Fibroblast of mammary gland (primary cell): ENCODE measurements at places on chromosomes 2 and 18.

DNA sequence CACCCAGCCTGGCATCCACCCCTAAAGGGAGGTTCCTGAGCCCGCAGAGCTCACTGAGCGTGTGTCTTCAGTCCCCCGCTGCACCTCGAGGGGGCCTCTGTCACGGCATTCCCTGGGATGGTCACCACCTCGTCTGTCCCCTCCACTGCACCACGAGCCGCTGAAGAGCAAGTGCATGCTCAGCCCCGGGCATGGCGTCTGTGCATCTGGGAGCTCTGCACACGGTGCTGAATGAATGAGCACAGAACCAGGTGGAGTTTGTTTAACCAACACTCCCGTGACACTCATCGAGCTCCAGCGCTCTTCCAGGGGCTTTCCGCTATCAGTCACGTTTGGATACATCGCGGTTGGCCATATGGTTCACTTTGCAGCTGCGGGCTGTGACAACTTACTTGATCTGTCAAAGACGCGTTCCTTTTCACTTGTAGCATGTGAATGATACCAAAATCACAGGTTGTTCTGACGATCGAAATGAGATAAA, 9.2 kb downstream of the ALLC start:
- no peak for DNase-seq

DNA sequence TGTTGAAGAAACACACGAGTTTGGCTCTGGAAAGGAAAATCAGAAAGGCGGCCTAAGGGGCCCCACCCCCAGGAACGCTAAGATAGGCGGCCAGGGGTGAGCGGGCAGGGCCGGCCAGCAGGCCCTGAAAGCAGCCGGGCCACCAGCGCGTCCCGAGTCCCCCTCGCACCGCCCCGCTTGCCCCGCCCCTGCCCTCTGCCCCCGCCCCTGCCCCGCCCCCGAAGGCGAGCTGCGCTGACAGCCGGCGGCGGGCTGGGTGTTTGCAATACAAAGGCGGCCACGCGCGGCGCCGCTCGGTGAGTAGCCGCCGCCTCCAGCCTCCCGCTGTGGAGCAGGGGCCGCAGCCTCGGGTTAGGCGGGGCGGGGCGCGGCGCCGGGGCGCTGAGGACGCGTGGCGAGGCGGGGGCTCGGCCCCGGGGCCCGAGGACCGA, at the start of gene LPIN1:
LPIN1 (plus strand) TSS at position 257 of the 431 bp plus-strand sequence. CDS start 18,910 bp downstream, outside the sequence.
- DNase-seq = peak; percentile 76

- no peak for DNase-seq
These were observed 13.6 kb downstream of the SAG start for GRCh38 chr2:233321166-233321565.

- no peak for DNase-seq
These were observed 183.7 kb upstream of the COPS8 start for GRCh38 chr2:236901956-236902355.

DNA sequence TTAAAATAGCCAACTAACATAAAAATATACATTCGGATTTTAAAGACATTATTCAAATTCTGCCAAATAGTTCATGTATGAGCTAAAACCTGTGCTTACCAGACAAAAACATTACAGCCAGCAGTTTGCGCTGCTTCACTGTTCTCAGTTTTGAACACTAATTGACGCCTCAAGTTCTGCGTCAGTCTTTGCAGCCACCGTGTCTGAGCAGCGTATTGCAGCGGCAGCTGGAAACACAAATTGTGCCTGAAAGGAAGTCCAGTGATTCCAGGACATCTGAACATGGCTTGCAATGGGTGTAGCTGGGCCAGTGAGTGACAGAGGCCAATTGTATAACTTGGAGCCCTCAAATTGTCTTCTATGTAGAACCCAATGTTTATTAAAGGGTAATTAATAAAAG, 267.6 kb downstream of the TFCP2L1 start:
- DNase-seq = no peak

DNA sequence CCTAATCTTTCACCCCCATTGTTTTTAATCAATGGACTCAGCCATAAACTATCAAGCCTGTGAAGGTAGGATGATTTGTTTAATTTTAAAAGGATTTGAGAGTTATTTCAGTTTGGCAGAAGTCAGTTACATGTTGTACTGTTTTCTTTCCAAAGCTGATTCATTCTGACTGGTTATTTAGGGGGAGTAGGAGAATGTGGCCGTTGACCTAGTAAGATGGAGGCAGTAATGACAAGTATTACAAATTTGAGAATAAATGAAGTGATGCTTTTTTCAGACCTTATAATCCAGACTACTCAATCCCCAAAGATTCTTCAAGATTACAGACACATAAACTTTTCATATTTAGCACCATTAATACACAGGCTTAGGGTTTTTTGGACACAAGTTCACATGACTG, 4.3 kb downstream of the EPHA4 start:
- peak; percentile 76 for DNase-seq

- DNase-seq = peak; percentile 69
These were observed 114.8 kb downstream of the NEB start for GRCh38 chr2:151619337-151619989.

- no peak for DNase-seq
These were observed 10.0 kb downstream of the KLF7 start for GRCh38 chr2:207155516-207156444.

DNA sequence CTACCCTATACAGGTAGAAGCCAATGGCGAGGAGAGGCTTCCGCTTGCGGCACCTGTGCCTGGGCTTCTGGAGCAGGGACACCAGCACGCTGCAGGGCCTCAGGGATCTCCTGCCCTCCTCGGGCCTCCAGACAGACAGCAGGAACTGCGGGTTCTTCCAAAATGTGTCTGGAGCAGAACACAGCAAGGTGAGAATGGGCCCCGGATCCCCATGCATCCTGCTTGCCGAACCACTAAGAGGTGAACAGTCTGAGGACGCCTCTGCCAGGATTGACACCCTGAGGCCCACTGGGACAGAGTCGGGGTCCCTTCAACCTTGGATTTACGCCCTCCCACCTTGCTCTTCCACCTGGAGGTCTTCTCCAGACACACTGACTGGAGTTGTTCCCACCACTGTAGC, 25.4 kb downstream of the CAPN14 start:
- DNase-seq = no peak

DNA sequence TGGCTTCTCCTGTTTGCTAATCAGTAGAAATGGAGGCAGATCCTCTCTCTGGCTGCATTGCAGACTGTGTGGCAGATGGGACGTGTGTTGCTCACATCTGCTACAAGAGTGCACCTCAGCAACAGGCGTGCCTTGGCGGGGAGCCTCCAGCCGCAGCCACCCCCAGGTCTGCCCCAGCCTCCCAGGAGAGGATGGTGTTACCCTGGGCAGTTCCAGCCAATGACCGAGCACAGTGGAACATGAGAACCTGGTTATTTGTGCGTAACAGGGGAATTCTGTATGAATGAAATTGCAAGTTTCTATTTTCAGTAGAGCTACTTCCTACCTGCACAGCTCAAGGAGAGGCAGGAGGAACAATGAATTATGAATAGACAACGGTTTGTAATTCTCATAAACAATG, 130.6 kb upstream of the CBLN2 start:
- peak; percentile 0 for DNase-seq

DNA sequence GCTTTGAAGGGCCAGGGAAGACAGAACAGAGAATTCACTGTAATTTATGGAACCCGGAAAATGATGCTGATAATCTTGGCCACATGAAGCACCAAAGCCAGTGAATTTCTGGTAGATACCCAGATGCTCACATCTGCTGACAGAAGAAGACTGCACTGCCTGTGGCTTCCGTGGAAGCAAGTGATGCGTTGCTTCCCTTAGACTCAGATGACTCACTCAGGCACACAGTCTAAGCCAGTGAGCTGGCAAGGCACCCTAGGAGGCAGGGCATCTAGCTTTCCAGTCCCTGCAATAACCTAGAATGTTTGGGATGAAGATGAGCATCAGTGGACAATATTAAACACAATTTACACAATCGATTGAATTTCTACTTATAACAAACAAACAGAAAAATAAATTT, 284.7 kb downstream of the CMPK2 start:
- DNase-seq = no peak

DNA sequence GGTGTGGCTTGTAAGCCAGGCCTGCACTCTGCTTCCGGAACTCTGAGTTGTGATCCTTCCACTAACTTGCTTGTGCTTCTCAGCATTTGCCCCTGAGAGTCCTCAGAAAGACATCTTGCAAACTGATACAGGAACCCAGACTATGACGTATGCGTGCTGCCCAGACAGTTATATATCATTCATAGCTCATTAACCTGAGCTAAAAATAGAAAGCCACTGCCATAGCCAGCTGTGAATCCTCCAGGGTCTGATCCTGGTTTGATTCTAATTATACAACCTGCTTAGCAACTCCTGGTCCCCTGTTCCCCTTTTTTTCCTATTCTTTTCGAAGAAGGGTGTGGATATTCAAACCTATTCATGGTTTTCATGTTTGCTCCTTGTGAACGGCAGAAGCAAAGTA, 63.7 kb downstream of the MARCHF4 start:
- peak; percentile 10 for DNase-seq

DNA sequence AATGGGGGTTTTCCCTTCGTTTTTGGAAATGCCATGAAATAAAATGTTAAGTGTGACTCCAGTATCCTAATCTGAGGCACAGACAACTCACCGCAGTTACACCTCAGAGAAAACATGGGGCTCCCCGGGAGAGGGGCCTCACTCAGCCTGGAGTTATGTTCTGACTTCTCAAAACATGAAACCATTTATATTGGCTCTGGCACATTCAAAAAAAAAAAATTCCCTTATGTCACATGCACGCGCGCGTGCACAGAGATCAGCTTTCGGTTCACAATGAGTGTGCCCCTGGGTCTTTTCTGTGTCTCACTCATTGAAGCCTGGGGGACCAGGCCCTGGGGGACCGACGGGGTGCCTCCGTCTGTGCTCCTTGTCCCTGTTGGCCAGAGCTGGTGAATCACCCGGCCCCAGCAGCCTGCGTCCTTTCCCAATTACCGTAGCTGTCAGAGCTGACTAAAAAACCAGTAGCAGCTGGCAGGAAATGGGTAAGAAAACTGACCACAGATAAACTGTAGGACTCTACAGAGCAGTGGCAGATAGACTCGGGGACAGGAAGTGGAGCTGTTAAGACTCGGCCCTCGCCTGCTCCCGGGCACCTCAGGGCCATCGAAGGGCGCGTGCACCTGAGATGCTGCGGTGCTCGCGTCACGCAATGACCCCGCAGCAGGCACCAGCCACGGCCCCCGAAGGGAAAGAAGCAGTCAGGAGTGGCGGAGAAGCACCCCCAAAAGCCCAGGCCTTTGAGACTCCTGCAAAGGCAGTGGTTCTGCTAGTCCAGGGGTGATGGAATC, 138.3 kb upstream of the ID2 start:
- DNase-seq = peak; percentile 89

GRCh38 chr2:241230435-241230834, 42.0 kb downstream of the ANO7 start:
- DNase-seq = no peak

DNA sequence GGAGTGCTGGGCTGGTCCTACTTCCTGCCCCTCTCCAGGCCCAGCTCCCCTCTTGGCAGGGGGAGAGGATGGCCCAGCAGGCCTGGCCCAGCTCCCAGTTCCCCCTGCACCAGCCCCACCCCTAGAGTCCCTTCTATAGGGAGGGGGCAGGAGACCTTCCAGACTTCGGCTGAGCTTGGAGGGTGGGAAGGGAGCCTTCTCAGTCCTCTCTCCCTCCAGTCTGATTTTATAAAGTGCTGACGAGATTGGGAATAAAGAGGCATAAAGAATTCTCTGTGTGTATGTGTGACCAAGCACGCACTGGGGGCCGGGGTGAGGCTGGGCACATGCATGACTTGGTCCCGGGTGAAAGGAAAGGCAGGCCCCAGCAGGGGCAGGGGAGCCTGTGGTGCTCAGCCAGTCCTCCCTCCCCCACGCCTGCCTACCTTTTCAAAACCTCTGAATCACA, 5.1 kb downstream of the CHPF start:
- DNase-seq = no peak

- DNase-seq = no peak
These were observed 672.2 kb downstream of the CPS1 start for GRCh38 chr2:211228559-211228958.

- DNase-seq = no peak
These were observed 79.2 kb upstream of the PAPOLG start for GRCh38 chr2:60676706-60677330.

DNA sequence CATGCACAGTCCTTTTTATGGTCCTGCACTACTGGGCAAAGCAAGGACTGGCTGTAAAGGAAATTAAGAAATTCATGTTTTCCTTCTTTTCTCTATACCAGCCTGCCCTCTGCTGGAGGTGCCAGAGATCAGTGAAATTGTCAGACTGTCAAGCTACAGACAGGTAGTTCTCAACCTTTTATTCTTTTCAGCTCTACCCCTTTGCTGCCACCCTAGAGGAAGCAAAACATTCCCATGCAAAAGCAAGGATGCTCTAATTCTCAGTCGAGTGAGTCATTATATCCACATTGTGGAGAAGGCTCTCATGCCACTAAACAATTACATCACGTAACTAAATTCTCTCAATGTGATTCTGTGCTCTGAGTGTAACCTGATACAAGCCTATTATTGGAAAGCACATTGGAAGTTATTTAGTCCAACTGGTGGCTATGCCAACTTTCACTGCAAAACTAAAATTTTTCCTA, 25.0 kb upstream of the RAPGEF4 start:
- peak; percentile 87 for DNase-seq

GRCh38 chr2:72023678-72024390, 123.8 kb downstream of the CYP26B1 start:
- no peak for DNase-seq

DNA sequence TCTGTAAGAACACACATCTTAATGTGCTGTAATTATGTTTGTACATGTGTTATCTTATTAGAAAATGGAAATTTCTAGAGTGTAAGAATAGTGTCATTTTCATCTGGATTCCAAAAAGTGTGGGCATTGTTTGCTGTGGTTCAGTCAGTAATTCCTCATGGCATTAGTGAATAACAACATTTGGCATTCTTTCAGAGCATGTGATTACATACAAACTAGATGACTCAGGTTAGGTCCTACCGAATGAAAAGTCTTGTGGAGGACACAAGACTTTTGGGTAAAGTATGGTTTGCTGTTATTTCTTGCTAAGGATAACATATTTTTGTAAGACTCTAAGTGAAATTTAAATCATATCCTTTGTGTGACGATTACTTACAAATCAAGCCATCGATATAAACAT, 593.1 kb upstream of the NRXN1 start:
- peak; percentile 48 for DNase-seq

GRCh38 chr2:8515864-8516533, 165.9 kb upstream of the ID2 start:
- no peak for DNase-seq

GRCh38 chr2:27901234-27901633, 10.7 kb downstream of the BABAM2 start:
- peak; percentile 51 for DNase-seq
